Nephron progenitor cell (in vitro differentiated cells): ENCODE measurements at places on chromosomes 12 and 14.

DNA sequence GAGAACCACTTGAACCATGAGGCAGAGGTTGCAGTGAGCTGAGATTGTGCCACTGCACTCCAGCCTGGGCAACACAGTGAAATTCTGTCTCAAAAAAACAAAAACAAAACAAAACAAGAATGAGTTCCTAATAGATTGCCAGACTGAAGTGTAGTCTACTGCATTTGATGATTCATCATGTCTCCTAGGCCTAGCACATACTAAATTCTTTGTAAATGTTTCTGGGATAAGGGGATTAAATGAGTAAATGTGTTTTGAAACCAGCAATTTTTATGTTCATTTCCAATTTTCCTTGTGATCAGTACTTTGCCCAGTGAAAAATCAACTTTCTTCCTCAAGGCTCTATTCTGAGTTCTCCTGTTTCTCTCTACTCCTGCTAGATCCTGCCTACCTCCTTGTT is 2.9 kb upstream of the DYRK2 start:
- no peak for DNase-seq

DNA sequence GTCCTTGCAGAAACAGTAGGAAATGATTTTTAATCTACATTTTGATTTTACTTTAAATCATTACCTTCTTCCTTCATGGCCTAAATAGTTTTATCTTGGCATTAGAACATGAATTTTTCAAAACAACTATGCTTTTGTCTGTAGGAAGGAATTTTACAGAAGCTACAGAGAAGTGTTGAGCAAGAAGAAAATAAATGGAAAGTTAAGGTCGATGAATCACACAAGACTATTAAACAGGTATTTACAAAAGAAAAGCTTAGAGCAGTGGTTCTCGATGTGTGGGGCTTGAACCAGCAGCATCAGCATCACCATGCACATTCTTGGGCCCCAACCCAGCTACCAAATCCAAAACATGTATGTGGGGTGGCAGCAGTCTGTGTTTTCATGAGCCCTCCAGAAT is 91.6 kb downstream of the KTN1 start:
- DNase-seq, result no peak

- DNase-seq, result no peak
Observed at GRCh38 chr12:56212361-56212760, 9.4 kb downstream of the RNF41 start.

GRCh38 chr12:80107221-80107620 is 7.9 kb downstream of the OTOGL start:
- no peak for DNase-seq

DNA sequence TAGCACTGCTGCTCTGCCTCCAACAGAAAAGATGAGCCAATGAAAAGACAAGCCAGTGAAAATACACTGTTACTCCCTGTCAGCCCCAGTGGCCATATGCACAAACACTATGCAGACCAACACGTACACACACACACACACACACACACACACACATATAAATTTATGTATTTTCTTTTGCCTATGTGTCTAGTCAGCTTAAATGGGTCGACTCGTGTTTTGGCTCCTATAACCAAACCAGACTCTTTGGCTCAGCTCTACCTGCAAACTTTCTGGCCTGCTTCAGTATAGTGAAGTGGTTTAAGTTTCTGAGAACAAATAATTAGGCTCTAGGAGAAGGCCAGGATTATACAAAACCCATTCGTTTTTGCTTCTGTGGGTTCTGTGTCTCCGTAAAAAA is 30.3 kb upstream of the PMCH start:
- DNase-seq, result no peak

GRCh38 chr14:92121207-92121669 is 268 bp downstream of the NDUFB1 start:
- no peak for DNase-seq

- no peak for DNase-seq
Observed at GRCh38 chr14:69705706-69706105, 61.2 kb upstream of the SRSF5 start.

DNA sequence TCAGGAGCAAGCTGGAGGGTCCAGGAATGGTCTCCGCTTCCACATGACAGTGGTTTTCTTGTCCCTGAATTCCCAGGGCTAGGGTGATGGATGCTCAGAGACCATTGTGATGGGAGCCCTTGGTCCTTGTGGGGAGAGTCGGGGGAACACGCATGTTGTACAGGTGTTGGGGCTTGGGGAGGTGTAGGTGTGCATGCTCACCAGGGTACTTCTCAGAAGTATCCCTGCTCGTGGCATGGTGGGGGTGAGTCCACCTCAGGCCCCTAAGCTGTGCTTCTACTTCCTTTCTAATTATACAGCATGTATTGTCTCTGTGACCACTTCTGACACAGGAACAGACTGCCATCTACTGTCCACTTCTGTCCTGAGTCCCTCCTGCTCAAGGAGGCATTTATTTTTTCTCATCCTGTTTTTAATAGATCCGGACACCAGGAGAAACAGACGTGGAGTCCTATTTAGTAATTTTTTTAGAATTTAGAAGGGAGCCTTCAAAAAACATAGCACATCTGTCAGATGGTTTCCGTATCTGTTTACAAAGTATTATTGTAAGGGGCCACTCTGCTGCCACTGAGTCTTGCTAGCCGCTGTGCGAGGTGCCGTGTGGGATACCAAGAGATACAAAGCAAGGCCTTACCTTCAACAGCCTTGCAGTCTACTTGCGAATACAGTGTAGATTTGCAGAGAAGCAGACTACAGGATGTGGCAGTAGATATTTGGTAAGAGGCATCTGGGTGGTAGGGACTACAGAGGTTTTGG is 10.5 kb downstream of the NTF3 start:
- no peak for DNase-seq

- DNase-seq, result no peak
Observed at GRCh38 chr14:61368114-61368710, 46.8 kb downstream of the PRKCH start.

GRCh38 chr12:84619053-84619571 is 293.5 kb downstream of the SLC6A15 start:
- DNase-seq, result no peak

DNA sequence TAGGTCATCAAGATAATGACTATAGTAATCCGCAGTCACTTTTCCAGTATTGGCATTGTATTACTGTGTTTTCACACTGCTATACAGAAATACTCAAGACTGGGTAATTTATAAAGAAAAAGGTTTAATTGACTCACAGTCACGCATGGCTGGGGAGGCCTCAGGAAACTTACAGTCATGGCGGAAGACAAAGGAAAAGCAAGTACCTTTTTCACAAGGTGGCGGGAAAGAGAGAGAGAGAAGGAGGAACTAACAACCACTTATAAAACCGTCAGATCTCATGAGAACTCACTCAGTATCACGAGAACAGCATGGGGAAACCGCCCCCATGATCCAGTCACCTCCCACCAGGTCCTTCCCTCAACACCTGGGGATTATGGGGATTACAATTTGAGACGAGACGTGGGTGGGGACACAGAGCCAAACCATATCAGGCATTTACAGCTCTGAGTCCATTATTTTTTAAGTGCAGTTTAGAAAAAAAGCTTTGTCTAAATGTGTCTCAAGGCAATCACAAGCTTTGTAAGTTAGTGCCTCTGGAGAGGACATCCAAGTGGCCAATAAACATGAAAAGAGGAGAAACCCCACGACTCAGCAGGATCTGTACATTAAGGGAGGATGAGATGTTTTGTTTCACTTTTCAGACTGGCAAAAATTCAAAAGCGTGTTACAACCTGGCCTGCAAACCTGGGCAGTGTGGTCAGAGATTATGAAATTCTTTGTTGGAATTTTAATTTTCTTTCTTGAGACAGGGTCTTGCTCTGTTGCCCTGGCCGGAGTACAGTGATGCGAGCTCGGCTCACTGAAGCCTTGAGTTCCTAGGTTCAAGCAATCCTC is 82.0 kb downstream of the DNAH10 start:
- DNase-seq, result no peak

GRCh38 chr12:118355843-118356242 is 16.9 kb downstream of the TAOK3 start:
- no peak for DNase-seq

- DNase-seq, result no peak
Observed at GRCh38 chr14:50608302-50608851, 48.4 kb downstream of the ATL1 start.

GRCh38 chr12:110379631-110380030 is 23.9 kb downstream of the ANAPC7 start:
- DNase-seq, result no peak

DNA sequence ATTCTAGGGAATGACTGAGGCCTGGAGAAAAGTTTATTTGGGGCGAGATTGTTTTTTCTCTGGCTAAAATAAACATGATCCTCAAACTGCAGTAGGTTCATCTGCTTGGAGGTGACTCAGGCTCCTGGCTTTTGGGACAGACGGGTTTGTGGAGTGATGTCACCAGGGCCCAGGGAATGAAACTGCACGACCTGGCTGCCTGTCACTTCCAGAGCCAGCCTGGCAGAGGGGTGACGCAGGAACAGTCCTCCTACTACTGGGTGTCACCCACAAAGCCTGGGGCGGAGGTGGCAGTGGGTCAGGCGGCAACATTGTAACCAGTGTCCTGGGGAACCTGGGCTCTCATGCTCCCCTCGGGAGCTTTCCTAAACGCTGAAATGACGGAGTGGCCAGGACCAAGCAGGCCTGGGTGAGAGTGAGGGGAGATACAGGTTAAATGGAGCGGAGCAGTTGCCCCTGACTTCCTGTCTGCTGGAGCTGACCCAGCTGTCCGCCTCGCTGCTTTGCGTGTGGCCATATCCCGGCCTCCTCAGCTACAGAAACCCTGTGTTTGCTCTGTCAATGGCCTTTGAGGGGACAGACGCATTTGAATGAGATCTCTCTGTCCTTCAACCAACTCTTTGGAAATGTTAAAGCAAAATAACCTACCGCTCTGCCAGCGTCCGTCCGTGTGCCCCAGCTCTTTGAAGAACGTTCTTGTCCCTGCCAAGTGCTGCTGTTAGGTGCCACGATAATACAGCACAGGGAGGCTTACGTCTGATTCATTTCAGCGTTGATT is 6.5 kb downstream of the HIP1R start:
- DNase-seq, result no peak

DNA sequence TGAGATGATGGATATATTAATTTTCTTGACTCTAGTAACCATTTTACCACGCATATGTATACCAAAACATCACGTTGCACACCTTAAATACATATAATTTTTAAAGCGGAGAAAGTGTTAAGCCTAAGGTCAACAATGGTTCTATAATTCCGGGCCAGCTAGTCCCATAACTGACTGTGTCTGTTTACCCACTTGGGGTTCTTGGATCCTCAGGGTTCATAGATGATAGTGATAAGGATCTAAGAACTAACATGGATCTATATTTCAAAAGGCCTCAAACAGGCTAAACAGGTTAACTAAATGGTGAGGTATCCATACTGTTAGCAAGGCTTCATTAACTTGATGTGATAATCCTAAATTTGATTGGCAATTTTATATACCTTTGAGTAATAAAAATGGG is 9.8 kb downstream of the SLC38A1 start:
- DNase-seq, result no peak

- DNase-seq, result no peak
Observed at GRCh38 chr12:107026806-107027635, 40.1 kb upstream of the MTERF2 start.

DNA sequence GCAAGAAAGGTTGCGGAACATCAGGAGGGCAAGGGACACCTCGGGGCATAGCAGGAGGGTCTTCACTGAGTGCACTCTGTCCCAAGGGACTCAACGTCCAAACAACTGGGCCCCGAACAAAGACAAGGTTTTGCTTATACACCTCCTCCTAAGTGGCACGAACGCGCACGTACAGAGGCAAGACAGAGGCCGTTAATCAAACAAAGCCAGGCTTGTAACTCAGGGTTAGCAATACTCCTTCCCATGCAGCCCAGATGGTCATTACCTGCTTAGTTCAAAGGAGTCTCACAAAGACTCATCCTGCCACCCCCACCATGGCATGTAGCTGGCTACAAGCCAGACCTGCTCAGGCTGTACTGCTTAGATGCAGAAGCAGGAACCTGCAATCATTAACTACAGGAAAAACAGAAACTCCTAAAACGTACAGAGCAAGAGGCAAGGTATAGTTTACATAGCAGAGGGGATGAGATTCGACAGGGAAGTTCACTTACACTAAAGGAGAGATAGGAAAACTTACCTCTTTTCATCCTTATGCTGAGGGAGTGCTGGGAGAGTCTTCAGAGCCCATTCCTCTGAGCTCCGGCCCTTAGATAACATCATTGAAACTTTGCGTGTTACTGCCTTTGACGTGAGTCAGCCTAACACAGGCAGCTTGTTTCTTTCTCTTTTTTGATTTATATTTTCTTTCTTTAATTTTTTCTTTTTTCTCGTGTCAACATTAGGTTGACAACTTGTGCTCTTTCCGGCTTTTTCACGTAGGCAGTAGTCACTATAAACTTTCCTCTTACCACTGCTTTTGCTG is 1319.1 kb downstream of the TMEM121 start:
- DNase-seq, result no peak

- DNase-seq, result no peak
Observed at GRCh38 chr12:105171691-105172436, 64.1 kb downstream of the APPL2 start.

- no peak for DNase-seq
Observed at GRCh38 chr14:30655124-30655523, 33.0 kb downstream of the SCFD1 start.

- DNase-seq, result no peak
Observed at GRCh38 chr14:75771595-75771994, 110.5 kb downstream of the TTLL5 start.

GRCh38 chr14:64082837-64083236 is 211.3 kb downstream of the ESR2 start:
- DNase-seq, result no peak

DNA sequence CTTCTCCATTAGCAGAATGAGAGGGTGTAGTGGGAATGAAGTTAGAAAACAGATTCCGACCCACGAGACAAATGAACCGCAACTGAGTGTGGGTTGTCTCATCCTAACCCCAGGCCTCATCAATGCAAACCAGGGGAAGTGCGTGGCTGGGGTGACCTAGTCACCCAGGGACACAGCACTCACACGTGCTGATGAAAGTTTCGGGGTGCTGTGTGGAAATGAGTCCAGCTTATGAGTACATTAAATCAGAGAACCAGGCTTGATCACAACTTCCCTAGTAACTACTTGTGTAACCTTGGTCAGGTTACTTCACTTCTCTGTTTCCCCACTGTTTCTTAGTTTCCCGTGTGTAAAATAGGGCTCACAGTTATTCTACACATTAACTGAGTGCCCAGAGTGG is 95.4 kb upstream of the CDKN3 start:
- DNase-seq, result no peak

- DNase-seq, result no peak
Observed at GRCh38 chr12:63826006-63826585, 18.4 kb upstream of the SRGAP1 start.

GRCh38 chr14:61632401-61632800 is 62.9 kb upstream of the HIF1A start:
- no peak for DNase-seq
